GM06990 (cell line): ENCODE measurements at places on chromosomes 7 and 10.

- DNase-seq, result peak; percentile 42
Observed at GRCh38 chr10:24929056-24929544, 23.3 kb downstream of the PRTFDC1 start.

- DNase-seq, result no peak
Observed at GRCh38 chr7:121369462-121369861, 26.6 kb downstream of the FAM3C start.

GRCh38 chr10:80288849-80289248, 609 bp downstream of the MAT1A start:
- DNase-seq, result no peak

DNA sequence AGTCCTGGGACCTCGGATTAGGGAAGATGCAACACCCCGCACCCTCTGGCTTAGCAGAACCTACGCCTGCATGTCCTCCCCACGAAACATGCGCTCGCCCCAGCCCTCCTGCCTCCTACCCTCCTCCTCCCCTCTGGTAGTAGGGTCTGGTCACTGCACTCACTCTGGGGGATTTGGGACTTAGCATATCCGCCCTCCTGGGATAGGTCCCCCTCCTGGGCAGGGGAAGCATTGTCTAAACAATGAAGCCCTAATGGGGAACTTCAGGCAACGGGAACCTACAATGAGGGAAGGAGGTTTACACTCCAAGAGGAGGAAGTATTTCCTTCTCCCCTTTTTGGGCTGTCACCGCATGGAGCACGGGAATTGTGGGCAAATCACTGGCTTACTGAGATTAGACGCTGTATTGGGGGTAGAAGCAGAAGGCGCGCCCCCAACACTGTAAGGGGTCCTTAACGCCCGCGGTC, 892 bp downstream of the CRHR2 start:
- no peak for DNase-seq

DNA sequence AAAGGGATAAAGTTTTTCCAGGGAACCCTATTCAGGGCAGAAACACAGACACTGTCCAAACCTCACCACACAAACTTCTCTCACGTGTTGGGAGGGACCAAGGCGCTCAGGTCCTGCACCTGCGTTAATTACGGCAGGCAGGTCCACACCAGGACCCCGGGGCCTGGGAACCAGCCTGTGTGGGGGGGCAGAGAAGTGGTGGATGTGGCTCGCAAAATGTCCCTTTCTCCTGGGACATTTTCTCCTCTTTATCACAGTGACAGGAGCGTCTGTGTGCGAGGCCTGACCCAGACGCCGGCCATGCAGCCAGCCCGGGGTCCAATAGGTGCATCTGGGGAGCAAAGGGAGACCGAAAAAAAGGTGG, 73.4 kb upstream of the ZNF722 start:
- no peak for DNase-seq

DNA sequence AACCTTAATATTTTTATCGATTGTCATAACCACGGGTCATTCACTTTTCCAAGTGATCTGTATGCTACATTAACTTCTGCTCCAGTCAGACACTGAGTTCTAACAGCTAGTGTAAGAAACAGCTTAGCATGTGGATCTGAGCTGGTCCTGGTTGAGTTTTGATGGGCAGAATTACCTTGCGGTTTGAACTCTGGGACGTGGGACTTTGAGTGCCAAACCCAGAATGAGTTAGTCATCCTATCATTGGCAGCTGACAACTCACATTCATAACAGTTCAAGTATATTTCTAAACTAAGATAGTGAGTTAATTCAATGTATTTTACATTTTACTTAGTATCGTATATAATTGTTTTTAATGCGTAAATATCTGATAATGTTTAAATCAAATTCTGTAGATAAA, 43.2 kb downstream of the C7orf33 start:
- no peak for DNase-seq

- DNase-seq, result no peak
Observed at GRCh38 chr10:94678475-94678874, 5.1 kb upstream of the CYP2C18 start.

DNA sequence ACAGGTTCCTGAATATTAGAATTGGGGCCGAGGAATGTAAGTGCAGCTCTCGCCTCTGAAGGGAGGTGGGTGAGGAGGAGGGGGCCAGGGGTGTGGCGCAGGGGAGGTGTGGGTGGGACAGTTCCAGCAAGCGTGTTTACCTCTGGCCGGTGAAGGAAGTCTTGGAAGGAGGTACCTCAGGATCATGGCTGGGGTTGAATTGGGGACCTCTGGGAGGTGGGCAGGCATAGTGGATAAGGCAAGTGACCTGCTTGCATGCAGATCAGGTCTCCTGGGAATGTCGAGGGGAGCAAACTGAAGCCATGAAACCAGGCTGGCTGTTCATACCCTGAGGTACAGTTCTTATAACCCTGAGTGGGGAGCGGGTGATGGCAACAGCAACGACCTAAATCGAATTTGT, 2.0 kb downstream of the ZNF775 start:
- no peak for DNase-seq

DNA sequence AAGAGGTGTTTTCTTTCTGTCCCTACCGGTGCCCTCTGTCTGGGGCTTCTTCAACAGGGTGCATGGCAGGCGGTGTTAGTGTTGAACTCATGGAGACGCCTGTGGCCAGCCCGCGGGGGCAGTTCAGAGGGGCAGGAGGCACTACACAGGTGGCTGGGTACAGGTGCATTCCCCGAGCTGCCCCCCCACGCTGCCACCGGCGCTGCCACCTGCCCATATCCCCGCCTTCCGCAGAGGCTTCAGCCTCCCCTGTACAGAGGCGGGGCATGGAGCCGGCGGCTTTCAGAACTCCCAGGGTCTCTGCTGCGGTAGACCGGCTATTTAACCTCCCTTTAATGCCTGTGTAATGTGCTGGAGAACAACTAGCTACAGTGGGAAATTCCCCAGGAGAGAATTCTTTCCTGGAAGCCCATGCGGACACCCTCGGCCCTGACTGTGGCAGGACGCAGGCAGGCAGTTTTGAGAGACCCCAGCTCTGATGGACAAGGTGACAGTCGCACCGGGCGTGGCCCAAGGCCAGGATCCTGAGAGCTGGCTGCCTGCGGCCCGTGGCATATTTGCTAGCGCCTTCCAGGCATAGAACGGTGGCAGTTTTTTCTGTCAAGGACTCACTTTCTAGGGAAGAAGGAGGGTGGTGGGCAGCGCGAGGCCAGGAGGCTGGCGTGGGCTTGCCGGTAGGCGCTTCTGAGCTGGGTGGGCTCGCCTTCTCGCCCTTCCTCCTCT, 53.7 kb upstream of the ZNF32 start:
- DNase-seq, result no peak

GRCh38 chr10:70820976-70821750, 5.4 kb downstream of the SGPL1 start:
- DNase-seq, result no peak
